T-helper 2 cell treated with Interferon-gamma antibody and Interleukin-4, amounts not matched to agents 5 μg/mL and 100 μg/mL, for 36 hours (primary cell): ENCODE measurements at places on chromosomes 7 and 10.

- no peak overlapping the region for H3K27ac ChIP-seq
- H3K36me3 ChIP-seq, result no peaks in the 10 kb centered on the region
- no peaks in the 10 kb centered on the region for H3K27me3 ChIP-seq
- no peaks in the 10 kb centered on the region for H3K4me1 ChIP-seq
Measured at GRCh38 chr10:33588974-33589600, 254.6 kb upstream of the NRP1 start.

GRCh38 chr10:44470784-44471183 lies 85.9 kb upstream of the CXCL12 start:
- no peak overlapping the region for H3K27ac ChIP-seq
- H3K4me3 ChIP-seq, result no peak overlapping the region
- DNase-seq, result no peak
- H3K27me3 ChIP-seq, result no peaks in the 10 kb centered on the region

DNA sequence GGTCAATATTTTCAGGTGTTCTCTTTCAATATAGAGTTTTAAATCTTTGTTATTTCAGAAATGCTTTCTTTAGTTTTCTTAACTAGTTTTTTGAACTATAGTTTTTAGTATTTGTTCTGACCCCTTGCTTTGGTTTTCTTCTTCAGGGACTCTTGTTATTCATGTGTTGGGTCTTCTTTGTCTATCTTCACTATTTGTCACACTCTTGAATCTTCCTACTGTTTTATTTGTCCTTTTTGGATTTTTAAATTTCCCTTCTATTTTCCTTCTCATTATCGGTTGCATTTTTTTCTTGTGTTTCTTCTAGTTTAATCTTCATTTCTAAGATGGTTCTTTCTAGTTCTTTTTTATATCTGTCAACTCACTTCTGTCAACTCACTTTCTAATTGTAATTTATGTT lies 37.1 kb upstream of the PRKAG2 start:
- DNase-seq, result no peak
- H3K4me1 ChIP-seq, result no peaks in the 10 kb centered on the region
- no peak overlapping the region for H3K27ac ChIP-seq
- H3K4me3 ChIP-seq, result no peak overlapping the region

GRCh38 chr7:79291498-79291865 lies 162.0 kb downstream of the MAGI2 start:
- H3K4me1 ChIP-seq, result no peaks in the 10 kb centered on the region
- no peak overlapping the region for H3K4me3 ChIP-seq
- no peak overlapping the region for H3K27ac ChIP-seq
- DNase-seq, result no peak
- no peaks in the 10 kb centered on the region for H3K36me3 ChIP-seq
- no peaks in the 10 kb centered on the region for H3K27me3 ChIP-seq

DNA sequence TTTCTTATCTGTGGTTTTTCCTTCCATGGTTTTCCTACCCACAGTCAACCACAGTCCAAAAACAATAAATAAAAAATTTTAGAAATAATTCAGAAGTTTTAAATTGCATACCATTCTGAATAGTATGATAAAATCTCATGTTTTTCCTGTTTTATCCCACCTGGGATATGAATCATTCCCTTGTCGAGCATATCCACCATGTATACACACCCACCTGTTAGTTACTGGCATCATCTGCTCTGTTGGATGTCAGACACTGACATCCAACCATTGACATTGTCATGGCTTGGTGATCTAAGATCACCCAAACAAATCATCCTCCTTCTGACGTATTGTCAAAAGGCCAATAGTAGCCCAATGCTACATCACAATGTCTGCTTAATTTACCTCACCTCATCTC lies 749.8 kb downstream of the TNS3 start:
- H3K27me3 ChIP-seq, result no peaks in the 10 kb centered on the region
- H3K36me3 ChIP-seq, result no peaks in the 10 kb centered on the region

DNA sequence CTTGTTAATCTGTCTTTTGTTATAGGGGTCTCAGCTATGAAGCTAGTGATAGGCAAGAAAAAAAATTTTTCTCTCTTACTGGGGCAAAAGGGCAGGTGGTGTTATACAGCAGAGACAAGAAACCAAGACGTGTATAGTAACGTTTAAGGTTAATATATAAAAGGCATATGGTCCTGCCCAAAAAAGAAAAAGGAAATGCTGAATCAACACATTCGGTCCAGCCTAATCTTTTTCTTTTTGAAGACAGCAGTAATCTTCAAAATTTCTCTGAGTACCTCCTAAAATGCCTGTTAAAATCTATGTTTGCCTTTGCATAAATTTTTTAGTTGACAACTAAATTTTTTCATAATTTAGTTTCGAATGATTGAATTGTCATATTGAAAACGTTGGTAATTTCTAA lies 54.5 kb downstream of the P4HA1 start:
- no peak overlapping the region for H3K4me3 ChIP-seq
- H3K36me3 ChIP-seq, result peaks cover 29% of the 10 kb centered on the region
- DNase-seq, result no peak
- peaks cover 8% of the 10 kb centered on the region for H3K4me1 ChIP-seq
- no peak overlapping the region for H3K27ac ChIP-seq

DNA sequence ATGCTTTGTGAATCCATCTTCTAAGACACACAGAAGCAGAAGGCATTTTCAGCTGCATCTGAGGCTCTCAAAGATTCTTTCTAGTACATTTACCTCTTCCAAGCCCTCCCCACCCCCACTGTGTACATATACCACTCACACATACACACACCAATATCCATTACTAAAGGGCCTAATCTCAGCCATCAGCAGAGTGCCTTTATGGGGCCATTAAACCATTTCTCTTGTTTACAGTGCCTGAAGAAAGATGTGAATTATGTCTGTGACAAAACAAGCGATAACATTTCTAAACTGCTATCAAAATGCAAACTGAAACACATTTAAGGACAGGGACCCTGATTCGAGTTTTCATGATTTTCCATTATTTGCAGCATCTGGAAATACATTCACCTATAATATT lies 40.0 kb downstream of the ETV1 start:
- H3K27ac ChIP-seq, result no peak overlapping the region
- H3K36me3 ChIP-seq, result no peaks in the 10 kb centered on the region
- no peak overlapping the region for H3K4me3 ChIP-seq
- no peak for DNase-seq
- H3K4me1 ChIP-seq, result no peaks in the 10 kb centered on the region

GRCh38 chr10:104056619-104057273 lies 28.9 kb downstream of the COL17A1 start:
- H3K4me1 ChIP-seq, result no peaks in the 10 kb centered on the region
- H3K27ac ChIP-seq, result no peak overlapping the region
- H3K4me3 ChIP-seq, result no peak overlapping the region

- peaks cover 38% of the 10 kb centered on the region for H3K36me3 ChIP-seq
- no peak overlapping the region for H3K27ac ChIP-seq
- no peak for DNase-seq
- no peaks in the 10 kb centered on the region for H3K4me1 ChIP-seq
- no peaks in the 10 kb centered on the region for H3K27me3 ChIP-seq
Measured at GRCh38 chr7:107596881-107597581, 17.0 kb downstream of the BCAP29 start.

GRCh38 chr7:88826222-88826621 lies 30.7 kb upstream of the TEX47 start:
- H3K27ac ChIP-seq, result no peak overlapping the region
- no peak for DNase-seq
- no peaks in the 10 kb centered on the region for H3K27me3 ChIP-seq
- no peak overlapping the region for H3K4me3 ChIP-seq

- H3K27ac ChIP-seq, result no peak overlapping the region
- peaks cover 16% of the 10 kb centered on the region for H3K4me1 ChIP-seq
- H3K27me3 ChIP-seq, result no peaks in the 10 kb centered on the region
- DNase-seq, result no peak
- H3K36me3 ChIP-seq, result peaks cover 33% of the 10 kb centered on the region
Measured at GRCh38 chr7:6160191-6160623, 112.2 kb downstream of the CYTH3 start.

GRCh38 chr7:12630513-12630819 lies 57.0 kb upstream of the ARL4A start:
- H3K4me1 ChIP-seq, result peaks cover 4% of the 10 kb centered on the region
- no peak overlapping the region for H3K4me3 ChIP-seq
- H3K36me3 ChIP-seq, result no peaks in the 10 kb centered on the region
- H3K27ac ChIP-seq, result no peak overlapping the region
- no peak for DNase-seq

DNA sequence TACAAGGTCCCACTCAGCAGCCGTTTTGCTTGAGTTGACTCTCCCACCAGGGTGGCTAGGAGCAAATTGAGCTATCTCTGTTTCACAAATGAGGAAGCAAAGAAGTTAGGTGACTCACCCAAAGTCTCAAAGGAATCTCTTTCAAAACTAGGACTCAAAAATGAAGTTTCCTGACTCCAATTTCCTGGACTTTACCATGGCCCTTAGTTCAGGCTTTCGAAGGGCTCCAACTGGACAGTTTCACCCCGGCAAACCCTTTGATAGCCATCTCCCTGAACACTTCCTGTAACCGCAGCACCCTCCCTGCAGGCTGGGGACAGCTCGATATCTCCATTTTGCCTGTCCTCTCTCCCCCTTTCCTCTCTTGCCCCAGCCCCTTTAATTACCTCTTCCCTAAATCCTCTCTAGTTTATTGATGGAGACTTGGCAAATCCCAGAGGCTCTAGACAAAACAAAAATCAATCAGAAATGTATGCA lies 4.7 kb upstream of the AFAP1L2 start:
- no peaks in the 10 kb centered on the region for H3K36me3 ChIP-seq
- no peak overlapping the region for H3K27ac ChIP-seq
- peaks cover 1% of the 10 kb centered on the region for H3K4me1 ChIP-seq
- H3K27me3 ChIP-seq, result peaks cover 36% of the 10 kb centered on the region
- H3K4me3 ChIP-seq, result no peak overlapping the region

GRCh38 chr10:120508966-120509365 lies 51.9 kb downstream of the PLPP4 start:
- no peaks in the 10 kb centered on the region for H3K4me1 ChIP-seq
- no peaks in the 10 kb centered on the region for H3K27me3 ChIP-seq
- H3K27ac ChIP-seq, result no peak overlapping the region
- H3K4me3 ChIP-seq, result no peak overlapping the region
- H3K36me3 ChIP-seq, result no peaks in the 10 kb centered on the region
- no peak for DNase-seq

DNA sequence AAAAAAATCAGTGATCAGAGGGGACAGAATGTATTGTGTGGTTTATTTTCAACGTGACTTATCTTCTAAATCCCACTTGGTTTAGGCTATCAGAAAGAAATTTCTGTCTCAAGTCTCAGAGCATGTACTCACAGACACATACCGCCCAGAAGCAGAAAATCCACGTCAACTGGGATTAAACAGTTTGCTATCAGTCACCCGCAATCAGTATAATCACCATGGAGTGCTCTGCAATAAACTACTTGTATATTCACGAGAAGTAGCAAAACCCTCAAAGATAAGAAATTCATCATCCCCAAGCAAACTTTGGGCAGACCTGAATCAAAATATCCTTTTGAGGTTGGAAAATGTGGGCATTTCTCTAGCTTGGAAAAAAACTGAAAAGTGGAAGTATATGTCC lies 259.1 kb downstream of the FGFR2 start:
- no peaks in the 10 kb centered on the region for H3K36me3 ChIP-seq
- DNase-seq, result no peak
- no peaks in the 10 kb centered on the region for H3K4me1 ChIP-seq

GRCh38 chr7:158818325-158819213 lies 10.7 kb downstream of the ESYT2 start:
- peak overlapping the region; percentile 90 for H3K4me3 ChIP-seq
- peak; percentile 83 for DNase-seq
- peak overlapping the region; percentile 97 for H3K27ac ChIP-seq
- no peaks in the 10 kb centered on the region for H3K27me3 ChIP-seq
- H3K4me1 ChIP-seq, result peaks cover 77% of the 10 kb centered on the region

DNA sequence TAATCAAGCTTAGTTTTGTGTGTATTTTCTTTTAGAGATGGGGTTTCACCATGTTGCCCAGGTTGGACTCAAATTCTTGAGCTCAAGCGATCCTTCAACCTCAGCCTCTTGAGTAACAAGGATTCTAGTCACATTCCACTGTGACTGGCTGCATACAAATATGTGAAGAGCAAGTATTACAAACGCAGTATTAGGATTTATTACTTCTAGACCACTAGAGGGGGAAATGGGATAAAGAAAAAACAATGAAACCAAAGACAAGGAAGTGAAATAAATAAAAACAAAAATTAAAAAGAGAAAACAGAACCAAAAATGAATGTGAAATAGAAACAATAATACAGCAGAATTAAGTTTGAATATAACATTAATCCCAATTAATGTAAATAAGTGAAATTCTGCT lies 308.7 kb downstream of the ANKRD30A start:
- DNase-seq, result no peak
- H3K36me3 ChIP-seq, result no peaks in the 10 kb centered on the region
- H3K27ac ChIP-seq, result no peak overlapping the region
- no peaks in the 10 kb centered on the region for H3K4me1 ChIP-seq
- H3K27me3 ChIP-seq, result no peaks in the 10 kb centered on the region

- H3K27ac ChIP-seq, result peak overlapping the region; percentile 97
- H3K4me3 ChIP-seq, result peak overlapping the region; percentile 92
- peaks cover 9% of the 10 kb centered on the region for H3K36me3 ChIP-seq
- H3K27me3 ChIP-seq, result peaks cover 2% of the 10 kb centered on the region
- no peak for DNase-seq
Measured at GRCh38 chr7:105691680-105692564, 110.6 kb upstream of the EFCAB10 start.

GRCh38 chr10:68989317-68989990 lies 851 bp downstream of the KIFBP start:
- H3K27me3 ChIP-seq, result no peaks in the 10 kb centered on the region
- peak overlapping the region; percentile 99 for H3K4me3 ChIP-seq
- no peak for DNase-seq
- peaks cover 12% of the 10 kb centered on the region for H3K36me3 ChIP-seq
- H3K4me1 ChIP-seq, result peaks cover 34% of the 10 kb centered on the region

DNA sequence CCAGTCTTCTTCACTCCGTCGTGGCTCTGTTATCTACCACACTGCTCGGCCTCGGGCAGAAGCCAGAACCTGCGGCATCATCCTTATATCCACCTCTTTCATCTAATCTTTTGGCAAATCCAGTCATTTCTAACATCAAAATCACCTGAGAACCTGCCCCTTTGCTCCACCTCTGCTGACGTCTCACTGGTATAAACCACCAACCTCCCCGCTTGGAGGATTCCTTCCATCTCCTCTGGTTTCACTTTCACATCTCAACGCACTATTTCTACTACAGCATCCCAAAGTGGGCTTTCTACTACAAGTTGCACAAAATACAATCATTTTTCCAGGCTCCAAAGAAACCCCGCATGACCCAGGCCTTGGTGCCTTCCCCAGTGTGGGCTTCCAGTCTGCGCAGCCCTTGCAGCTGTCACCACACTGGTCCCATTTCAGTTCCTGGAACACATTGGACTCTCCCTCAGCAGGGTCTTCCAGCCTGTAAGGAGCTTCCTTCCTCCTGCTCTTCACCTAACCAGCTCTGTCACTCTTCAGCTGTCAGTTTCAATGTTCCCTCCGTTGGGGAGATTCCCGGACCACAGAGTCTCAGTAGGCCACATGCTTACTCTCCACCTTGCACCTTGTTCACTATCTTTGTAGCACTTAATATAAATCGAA lies 85.0 kb downstream of the PRKCQ start:
- peak; percentile 58 for DNase-seq
- no peak overlapping the region for H3K27ac ChIP-seq
- H3K27me3 ChIP-seq, result no peaks in the 10 kb centered on the region
- H3K4me3 ChIP-seq, result no peak overlapping the region
- H3K4me1 ChIP-seq, result peaks cover 37% of the 10 kb centered on the region

- no peak overlapping the region for H3K4me3 ChIP-seq
- H3K27ac ChIP-seq, result no peak overlapping the region
- no peak for DNase-seq
Measured at GRCh38 chr7:48217753-48218152, 46.5 kb downstream of the ABCA13 start.

GRCh38 chr7:20440472-20441105 lies 109.9 kb downstream of the ITGB8 start:
- no peaks in the 10 kb centered on the region for H3K4me1 ChIP-seq
- no peaks in the 10 kb centered on the region for H3K36me3 ChIP-seq
- H3K27me3 ChIP-seq, result no peaks in the 10 kb centered on the region
- no peak for DNase-seq
- H3K4me3 ChIP-seq, result no peak overlapping the region
